ENCODE measurements at places on chromosomes 5 and 9.
A peak's percentile ranks its signal among the peaks of the same experiment; 100 is the strongest.

DNA sequence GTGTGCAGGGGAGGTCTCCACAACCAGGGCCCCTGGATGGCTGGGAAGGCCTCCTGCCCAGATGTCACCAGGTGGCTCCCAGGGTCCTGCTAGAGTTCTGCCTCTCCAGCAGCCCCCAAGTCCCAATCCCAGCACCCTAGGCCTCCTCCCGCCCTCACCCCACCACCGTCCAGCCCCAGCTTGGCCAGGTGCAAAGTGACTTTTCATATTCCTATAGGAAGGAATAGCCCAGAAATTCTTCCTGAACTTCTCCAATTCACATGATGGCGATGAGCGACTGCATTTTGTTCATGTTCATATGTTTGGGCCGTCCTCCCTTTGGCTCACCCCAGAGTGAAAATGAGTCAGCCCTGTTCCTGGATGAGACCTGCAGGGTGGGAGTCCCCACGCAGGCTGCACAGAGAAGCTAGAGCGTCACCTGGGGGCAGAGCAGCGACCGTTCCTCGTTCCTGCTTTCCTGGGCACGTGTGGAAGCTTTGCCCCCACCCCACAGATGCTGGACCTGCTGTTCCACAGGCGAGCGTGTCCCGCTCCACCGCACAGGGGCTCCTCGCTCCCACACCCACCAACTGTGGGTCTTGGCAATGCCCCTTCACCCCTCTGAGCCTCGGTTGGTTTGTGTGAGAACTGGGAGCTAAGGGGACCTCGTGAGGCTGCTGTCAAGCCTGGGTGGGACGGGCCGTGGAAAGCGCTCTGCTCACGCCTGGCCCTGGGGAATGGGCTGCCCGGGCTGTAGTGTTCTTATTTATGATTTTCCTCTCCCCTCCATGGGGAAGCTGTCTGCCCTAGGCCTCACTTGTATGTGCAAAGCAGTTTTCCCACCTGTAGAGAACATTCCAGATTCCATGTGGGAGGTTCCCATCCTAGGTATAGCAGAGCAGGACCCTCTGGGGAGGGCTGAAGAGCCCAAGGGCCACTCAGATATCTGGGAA, 6.9 kb downstream of the MRPS2 start:
- ATAC-seq, result no peak

GRCh38 chr9:16928179-16928945, 57.9 kb upstream of the BNC2 start:
- no peak for ATAC-seq

GRCh38 chr9:96604004-96604319, 15.7 kb downstream of the CDC14B start:
- no peak for ATAC-seq

GRCh38 chr5:140213370-140213983, 38.5 kb downstream of the CYSTM1 start:
- no peak for ATAC-seq

DNA sequence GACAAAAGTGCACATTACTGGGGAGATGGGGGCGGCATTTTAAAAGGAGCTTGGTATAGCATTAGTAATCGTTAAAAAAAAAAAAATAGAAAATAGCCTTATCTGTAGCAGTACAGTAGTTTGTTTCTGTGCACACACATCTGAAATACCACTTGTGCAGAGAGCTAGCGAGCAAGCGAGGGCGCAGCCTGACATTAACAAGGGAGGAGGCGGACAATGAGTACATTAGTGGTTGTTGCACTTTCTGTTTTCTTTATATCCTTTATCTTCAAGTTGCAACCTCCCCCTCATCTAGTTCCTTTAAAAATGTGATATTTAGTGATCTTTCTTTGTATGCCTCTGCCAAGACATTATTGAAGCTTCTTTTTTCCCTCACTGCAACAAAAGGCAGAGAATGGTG, 880 bp upstream of the PTPDC1 start:
- ATAC-seq, result no peak

DNA sequence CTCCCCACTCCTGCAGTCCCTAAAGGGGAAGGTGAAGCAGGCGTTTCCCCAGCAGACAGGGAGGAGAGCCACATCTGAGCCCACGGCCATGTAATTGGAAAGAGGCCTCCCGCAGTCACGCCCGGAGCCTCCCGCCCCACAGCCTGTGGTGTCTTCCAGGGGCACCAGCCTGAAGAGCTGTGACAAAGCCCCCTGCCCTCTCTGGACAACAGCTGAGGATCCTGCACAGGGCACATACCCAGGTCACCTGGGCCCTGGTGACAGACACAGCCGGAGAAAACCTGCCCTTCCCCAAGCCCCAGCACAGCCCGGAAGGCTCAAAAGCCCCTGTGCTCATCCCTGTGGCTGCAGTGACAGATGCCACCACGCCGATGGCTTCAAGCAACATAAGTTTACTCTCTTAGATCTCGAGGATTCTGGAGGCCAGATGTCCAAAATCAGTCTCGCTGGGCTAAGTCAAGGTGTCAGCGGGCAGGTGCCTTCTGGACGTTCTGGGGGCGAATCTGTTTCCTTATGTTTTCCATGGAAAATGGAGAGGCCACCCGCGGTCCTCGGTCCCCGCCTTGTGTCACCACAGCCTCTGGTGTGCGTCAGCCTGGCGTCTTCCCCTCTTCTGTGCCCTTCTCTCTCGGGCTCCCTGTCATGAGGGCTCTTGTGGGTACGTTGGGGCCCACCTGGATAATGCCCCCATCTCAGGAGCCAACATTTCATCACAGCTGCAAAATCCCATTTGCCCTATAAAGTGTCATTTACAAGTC, 71.5 kb downstream of the PSMB7 start:
- no peak for ATAC-seq

- no peak for ATAC-seq
These were observed at the start of gene AMBP for GRCh38 chr9:114078021-114078780. Gene AMBP, minus strand, starts transcription at chr9:114078300. Its CDS starts 91 bp downstream, at chr9:114078209.

DNA sequence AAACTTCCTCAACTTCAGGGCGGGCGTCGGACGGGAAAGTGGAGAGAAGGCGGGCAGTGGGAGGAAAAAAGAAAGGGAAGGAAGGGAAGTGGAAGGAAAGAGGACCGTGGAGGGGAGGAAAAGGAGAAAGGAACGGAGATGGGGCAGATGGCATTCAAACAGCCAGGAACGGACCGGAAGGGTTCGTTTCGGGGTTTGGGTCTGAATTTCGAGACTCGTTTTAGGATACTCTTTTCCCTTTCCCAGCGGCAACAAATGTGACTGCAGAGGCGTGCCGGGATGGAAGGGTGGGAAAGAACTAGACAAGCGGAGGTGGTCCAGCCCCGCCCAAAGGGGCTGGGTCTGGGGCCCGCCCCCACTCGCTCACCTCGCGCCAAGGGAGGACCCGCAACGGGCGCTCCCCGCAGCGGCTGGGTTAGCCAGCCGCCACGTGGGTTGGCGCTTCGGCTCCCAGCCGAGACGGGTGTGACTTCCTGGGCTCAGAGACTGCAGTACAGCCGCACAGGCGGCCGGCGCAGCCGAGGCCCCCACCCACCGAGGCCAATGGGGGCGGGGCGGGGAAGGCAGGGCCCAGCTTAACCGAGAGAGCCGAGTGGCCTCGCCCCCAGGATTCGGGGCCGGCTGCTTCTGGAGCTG, 2.7 kb downstream of the VCAN start:
- ATAC-seq, result peak; percentile 28

DNA sequence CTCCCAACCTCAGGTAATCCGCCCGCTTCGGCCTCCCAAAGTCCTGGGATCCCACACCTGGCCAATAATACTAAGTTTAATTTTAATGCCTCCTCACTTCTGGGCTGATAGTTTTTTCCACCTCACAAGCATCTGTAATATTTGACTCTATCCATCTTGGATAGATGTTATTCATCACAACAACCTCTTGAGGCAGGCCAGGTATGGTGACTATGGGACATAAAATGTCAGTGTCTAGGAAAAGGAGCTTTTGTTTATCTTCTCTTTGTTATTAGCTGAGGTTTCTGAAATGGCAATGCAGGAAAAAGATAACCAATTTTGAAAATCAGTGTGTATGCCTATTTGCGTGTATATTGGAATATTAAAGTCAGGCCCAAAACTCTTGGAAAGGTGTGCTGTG, 1.2 kb upstream of the CCDC69 start:
- ATAC-seq, result no peak

- no peak for ATAC-seq
These were observed 136.5 kb downstream of the MRPL36 start for GRCh38 chr5:1663186-1663585.

- no peak for ATAC-seq
These were observed 187.1 kb downstream of the ARHGEF28 start for GRCh38 chr5:73812962-73813588.

DNA sequence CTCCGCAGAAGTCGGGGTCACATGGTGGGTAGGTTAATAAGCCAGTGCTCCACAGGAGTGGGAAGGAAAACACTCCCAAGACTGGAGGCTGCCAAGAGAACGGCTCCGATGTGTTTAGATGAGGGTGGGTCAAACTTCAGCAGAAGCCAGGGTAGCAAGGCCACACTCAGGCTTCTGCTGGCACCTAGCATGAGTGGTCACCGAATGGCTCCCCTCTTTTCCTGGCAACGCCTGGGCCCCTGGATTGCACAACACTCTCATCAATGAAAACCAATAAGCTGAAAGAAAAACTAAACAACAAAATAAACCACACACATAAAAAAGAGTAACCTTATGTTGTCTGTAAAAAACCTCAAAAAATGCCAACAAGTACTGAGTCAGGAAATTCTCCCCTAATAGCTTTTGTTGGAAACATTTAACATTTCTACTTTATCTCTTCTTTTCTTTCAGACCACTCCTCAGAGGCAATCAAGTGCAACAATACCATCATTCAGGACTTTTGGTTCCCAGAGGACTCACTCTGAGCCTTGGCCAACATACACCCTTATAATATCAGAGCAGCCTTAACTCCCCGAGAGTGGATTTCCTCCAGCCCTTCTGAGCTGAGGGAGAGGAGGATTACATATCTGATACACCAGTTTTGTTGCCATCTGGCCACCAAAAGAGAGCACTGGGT, 279.9 kb downstream of the ENC1 start:
- no peak for ATAC-seq

- no peak for ATAC-seq
These were observed 106.7 kb upstream of the IER5L start for GRCh38 chr9:129284607-129285291.

DNA sequence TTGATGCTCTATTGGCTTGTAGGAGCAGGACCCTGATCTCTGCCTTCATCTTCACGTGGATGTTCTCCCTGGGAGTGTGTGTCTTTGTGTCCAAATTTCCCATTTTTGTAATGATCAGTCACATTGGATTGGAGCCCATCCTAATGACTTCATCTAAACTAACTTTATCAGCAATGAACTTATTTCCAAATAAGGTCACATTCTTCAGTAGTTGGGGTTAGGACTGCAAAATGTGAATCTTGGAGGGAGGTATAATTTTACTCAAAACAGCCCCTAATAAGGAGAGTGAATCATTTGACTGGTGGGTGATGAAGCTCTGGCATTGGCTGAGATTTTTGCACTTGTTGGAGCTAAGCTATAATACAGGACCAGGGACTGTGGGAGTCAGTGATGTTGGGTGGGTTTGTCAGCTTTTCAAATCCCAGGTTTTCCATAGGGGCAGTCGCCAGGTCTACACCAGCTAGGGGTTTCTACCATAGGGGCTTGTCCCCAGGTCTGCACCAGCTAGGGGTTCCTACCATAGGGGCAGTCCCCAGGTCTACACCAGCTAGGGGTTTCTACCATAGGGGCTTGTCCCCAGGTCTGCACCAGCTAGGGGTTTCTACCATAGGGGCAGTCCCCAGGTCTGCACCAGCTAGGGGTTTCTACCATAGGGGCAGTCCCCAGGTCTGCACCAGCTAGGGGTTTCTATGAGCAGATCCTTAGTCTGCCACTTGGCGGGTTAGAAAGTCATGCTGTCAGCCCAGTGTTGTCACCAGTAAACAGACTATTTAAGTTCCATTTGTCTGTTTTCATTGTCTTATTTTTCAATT, 382.6 kb upstream of the DAP start:
- ATAC-seq, result peak; percentile 39

DNA sequence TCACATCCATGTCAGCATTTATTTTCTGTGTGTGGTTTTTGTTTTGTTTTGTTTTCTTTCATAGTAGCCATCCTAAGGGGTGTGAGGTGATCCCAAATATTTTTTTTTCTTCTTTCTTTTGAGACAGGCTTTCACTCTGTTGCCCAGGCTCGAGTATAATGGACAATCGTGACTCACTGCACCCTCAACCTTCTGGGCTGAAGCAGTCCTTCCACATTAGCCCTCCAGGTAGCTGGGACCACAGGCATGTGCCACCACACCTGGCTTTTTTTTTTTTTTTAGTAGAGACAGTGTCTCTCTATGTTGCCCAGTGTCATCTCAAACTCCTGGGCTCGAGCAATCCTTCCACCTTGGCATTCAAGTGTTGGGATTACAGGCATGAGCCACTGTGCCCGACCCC, 59.1 kb downstream of the CDC42SE2 start:
- no peak for ATAC-seq

DNA sequence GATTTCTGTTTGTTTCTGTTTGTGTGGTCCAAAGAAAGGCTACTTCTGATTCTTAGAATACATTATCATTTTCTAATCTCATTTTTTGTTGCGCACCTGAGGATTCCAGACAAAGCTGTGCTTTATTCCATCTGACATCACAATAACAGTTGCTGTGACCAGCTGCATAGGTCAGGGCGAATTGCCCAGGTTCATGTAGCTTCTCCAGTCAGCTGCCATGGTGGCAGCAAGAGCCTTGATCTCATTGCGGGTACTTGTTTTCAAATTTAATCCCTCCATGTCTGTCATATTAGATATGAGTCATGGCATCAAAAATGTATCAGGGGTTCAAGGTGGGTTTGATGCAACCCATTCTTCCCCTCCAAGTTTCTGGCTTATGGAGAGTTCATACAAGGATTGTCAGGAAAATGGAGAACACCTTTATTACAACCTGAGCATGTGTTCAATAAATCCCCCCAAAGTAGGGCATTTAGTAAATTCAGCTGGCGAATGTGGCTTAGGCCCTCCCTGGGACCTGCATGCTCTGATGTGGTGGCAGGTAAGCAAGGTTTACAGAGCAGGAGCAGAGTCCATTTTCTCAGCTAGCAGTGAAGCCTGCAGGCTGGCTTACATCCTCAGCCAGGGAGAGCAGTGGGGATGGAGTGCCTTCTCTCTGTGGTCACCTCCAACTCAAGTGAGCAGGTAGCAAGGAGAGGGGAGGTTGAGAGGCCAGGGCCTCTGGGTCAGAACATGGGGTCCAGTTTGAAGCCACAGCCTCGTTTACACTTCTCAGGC, 13.9 kb downstream of the CAVIN4 start:
- no peak for ATAC-seq

GRCh38 chr5:31811210-31811609, 172.3 kb downstream of the PDZD2 start:
- ATAC-seq, result no peak

DNA sequence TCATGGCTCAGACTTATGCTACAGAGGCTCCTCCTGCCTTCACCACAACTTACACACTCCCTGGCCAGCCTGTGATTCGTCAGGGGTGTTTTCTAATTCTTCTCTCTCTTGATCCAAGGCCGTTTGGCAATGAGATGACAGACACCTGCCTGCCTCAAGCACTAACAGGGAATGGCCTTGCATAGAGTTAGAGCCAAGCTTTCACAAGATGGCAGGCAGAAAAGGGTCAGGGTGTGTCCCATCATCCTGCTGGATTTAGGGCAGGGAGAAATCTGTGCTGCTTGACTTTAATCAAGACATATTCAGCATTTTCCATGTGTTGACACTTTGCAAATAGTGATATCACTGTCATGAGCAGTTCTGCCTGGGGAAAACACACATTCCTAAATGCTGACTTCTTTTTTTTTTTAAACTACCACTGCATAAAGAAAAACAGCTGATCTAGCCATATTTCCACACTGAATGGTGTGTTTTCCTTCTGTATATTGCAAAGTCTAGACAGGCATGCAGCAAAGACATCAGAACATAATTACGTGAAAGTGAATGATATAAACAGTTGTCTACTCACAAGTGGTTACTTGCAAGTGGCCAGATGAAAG, 95.0 kb upstream of the SLC25A48 start:
- no peak for ATAC-seq

GRCh38 chr5:81779125-81779915, 28.4 kb upstream of the SSBP2 start:
- ATAC-seq, result peak; percentile 90
